Large intestine (tissue), 12 donors: ENCODE measurements at places on chromosomes 4 and X. TPM values are rescaled to one million over a fixed set of nuclear protein-coding genes. Genes with fewer than 3 reads are reported as not detected.

Gene PNCK
- 128 TPM for polyA plus RNA-seq

Gene KCNIP4
- polyA plus RNA-seq: 7.5 TPM

Gene F8A3
- 4.4 TPM for polyA plus RNA-seq

Gene DBET
- not detected for polyA plus RNA-seq

Gene FAT4
- 7.7 TPM for polyA plus RNA-seq

Gene HHIP
- 18.6 TPM for polyA plus RNA-seq

Gene SORCS2
- 3.6 TPM for polyA plus RNA-seq

Gene PAGE2B
- polyA plus RNA-seq: 0.57 TPM

Gene DCHS2
- 1.2 TPM for polyA plus RNA-seq

Gene POLN
- 2.3 TPM for polyA plus RNA-seq

Gene LRAT
- polyA plus RNA-seq: 1.6 TPM

Gene ZCCHC18
- polyA plus RNA-seq: 2.3 TPM

Gene FOXR2
- polyA plus RNA-seq: 0.22 TPM

Gene USP53
- polyA plus RNA-seq: 20.3 TPM
